ENCODE measurements at places on chromosomes 16 and 17. TPM values are rescaled to one million over a fixed set of nuclear protein-coding genes. Genes with fewer than 3 reads are reported as not detected.

The MPP3 gene
- 19.9 TPM for total RNA-seq

The TBC1D3D gene
- not detected for total RNA-seq

The CHTF8 gene
- 32.7 TPM for total RNA-seq

The SPIRE2 gene
- total RNA-seq, result 11.8 TPM

The RCVRN gene
- 1.2 TPM for total RNA-seq

The EXOC3L1 gene
- total RNA-seq, result 0.13 TPM

The POLG2 gene
- 19.8 TPM for total RNA-seq

The RPRML gene
- 0.56 TPM for total RNA-seq

The CKLF gene
- 120 TPM for total RNA-seq

The NR1D1 gene
- 8.2 TPM for total RNA-seq

The CDT1 gene
- total RNA-seq, result 68.2 TPM

The ABR gene
- 92.0 TPM for total RNA-seq

The CPHXL gene
- total RNA-seq, result not detected

The KRT28 gene
- total RNA-seq, result not detected

The OR4D1 gene
- total RNA-seq, result not detected

The RAB11FIP4 gene
- total RNA-seq, result 1.4 TPM

The CES1 gene
- total RNA-seq, result not detected

The PHKB gene
- 15.5 TPM for total RNA-seq

The HSPB9 gene
- not detected for total RNA-seq

The SMTNL2 gene
- total RNA-seq, result not detected

The PTGES3L gene
- total RNA-seq, result 0.30 TPM

The HSD11B2 gene
- total RNA-seq, result 1.1 TPM

The KRTAP4-8 gene
- not detected for total RNA-seq

The CBX4 gene
- total RNA-seq, result 75.9 TPM

The SCN4A gene
- total RNA-seq, result not detected

The DOC2A gene
- 2.3 TPM for total RNA-seq

The KRTAP2-1 gene
- total RNA-seq, result not detected

The AHSP gene
- not detected for total RNA-seq

The HOXB4 gene
- total RNA-seq, result 5.7 TPM

The NPIPA3 gene
- total RNA-seq, result 4.7 TPM

The RPL26 gene
- 5,406 TPM for total RNA-seq

The CDH13 gene
- total RNA-seq, result 112 TPM

The EVI2A gene
- total RNA-seq, result 2.1 TPM

The PPY gene
- not detected for total RNA-seq

The CIBAR2 gene
- total RNA-seq, result not detected

The ZKSCAN2 gene
- 9.9 TPM for total RNA-seq

The TEKT1 gene
- total RNA-seq, result not detected

The TBX21 gene
- total RNA-seq, result not detected

The CPNE7 gene
- total RNA-seq, result 8.8 TPM

The CX3CL1 gene
- total RNA-seq, result 0.13 TPM

The RNF222 gene
- total RNA-seq, result not detected

The SMIM22 gene
- total RNA-seq, result not detected

The ABI3 gene
- total RNA-seq, result not detected

The NEUROD2 gene
- not detected for total RNA-seq

The ANKFN1 gene
- total RNA-seq, result 4.6 TPM

The SCGB1C2 gene
- not detected for total RNA-seq

The NGFR gene
- 16.0 TPM for total RNA-seq

The TUBB3 gene
- 284 TPM for total RNA-seq

The NUBP1 gene
- 48.9 TPM for total RNA-seq

The NPB gene
- total RNA-seq, result 0.11 TPM

The BICDL2 gene
- total RNA-seq, result not detected

The CLEC18C gene
- 0.49 TPM for total RNA-seq

The SLFN12L gene
- 0.08 TPM for total RNA-seq

The ZC3H7A gene
- 88.6 TPM for total RNA-seq

The GFAP gene
- total RNA-seq, result 0.23 TPM

The OSGIN1 gene
- 1.9 TPM for total RNA-seq
